Gastrocnemius medialis (tissue), 4 donors: ENCODE measurements at places on chromosomes 5 and 9. TPM values are rescaled to one million over a fixed set of nuclear protein-coding genes. Genes with fewer than 3 reads are reported as not detected.

The PTCH1 gene
- total RNA-seq, result 5.2 TPM

The SEC24A gene
- 12.6 TPM for total RNA-seq

GRCh38 chr5:121885630-121886029, 33.9 kb downstream of the FTMT start:
- H3K27me3 ChIP-seq, result no peaks in the 10 kb centered on the region
- no peak overlapping the region for H3K4me3 ChIP-seq
- no peaks in the 10 kb centered on the region for H3K36me3 ChIP-seq
- no peak overlapping the region for H3K27ac ChIP-seq
- H3K4me1 ChIP-seq, result no peaks in the 10 kb centered on the region
- no peak for DNase-seq

GRCh38 chr5:39829441-39829840, 404.7 kb upstream of the DAB2 start:
- H3K27me3 ChIP-seq, result no peaks in the 10 kb centered on the region
- no peaks in the 10 kb centered on the region for H3K36me3 ChIP-seq
- H3K4me1 ChIP-seq, result no peaks in the 10 kb centered on the region
- H3K27ac ChIP-seq, result no peak overlapping the region
- H3K4me3 ChIP-seq, result no peak overlapping the region

- no peaks in the 10 kb centered on the region for H3K36me3 ChIP-seq
- H3K4me3 ChIP-seq, result no peak overlapping the region
- H3K27me3 ChIP-seq, result no peaks in the 10 kb centered on the region
- peaks cover 99% of the 10 kb centered on the region for H3K4me1 ChIP-seq
- DNase-seq, result peak; percentile 69
- peak overlapping the region; percentile 85 for H3K27ac ChIP-seq
These were observed 3.8 kb upstream of the NDST1 start for GRCh38 chr5:150503977-150504620.

DNA sequence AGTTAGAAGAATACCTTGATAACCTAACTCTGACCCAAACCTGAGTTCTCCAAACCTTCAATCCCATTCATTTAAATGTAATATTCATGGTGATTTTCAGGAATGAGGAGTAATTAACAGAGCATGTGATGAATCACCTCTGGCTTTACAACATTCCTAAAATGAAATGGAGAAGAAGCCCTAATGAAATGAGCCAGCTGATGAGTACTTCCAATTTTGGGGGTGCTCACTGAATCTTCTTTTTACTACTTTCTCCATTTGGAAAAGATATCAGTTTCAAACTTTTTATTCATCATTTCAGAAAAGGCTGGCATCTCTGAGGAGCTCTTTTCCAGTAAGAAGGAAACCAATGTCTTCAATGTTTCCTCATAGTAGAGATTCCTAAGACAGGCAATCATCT, 2.9 kb upstream of the SPINK5 start:
- H3K4me1 ChIP-seq, result no peaks in the 10 kb centered on the region
- no peak for DNase-seq
- no peak overlapping the region for H3K4me3 ChIP-seq
- no peak overlapping the region for H3K27ac ChIP-seq
- H3K36me3 ChIP-seq, result no peaks in the 10 kb centered on the region

- H3K27ac ChIP-seq, result no peak overlapping the region
- no peak overlapping the region for H3K4me3 ChIP-seq
- no peaks in the 10 kb centered on the region for H3K36me3 ChIP-seq
- H3K27me3 ChIP-seq, result no peaks in the 10 kb centered on the region
- no peaks in the 10 kb centered on the region for H3K4me1 ChIP-seq
- DNase-seq, result peak; percentile 30
These were observed 33.4 kb upstream of the GNPDA1 start for GRCh38 chr5:142046191-142046590.
